Activated CD8-positive, alpha-beta memory T cell treated with anti-CD3 and anti-CD28 coated beads, Interleukin-2, amount 10 ng/mL, durations not matched to agents 7 days and 5 days (primary cell): ENCODE measurements at places on chromosomes 6 and 20. TPM values are rescaled to one million over a fixed set of nuclear protein-coding genes. Genes with fewer than 3 reads are reported as not detected.

DNA sequence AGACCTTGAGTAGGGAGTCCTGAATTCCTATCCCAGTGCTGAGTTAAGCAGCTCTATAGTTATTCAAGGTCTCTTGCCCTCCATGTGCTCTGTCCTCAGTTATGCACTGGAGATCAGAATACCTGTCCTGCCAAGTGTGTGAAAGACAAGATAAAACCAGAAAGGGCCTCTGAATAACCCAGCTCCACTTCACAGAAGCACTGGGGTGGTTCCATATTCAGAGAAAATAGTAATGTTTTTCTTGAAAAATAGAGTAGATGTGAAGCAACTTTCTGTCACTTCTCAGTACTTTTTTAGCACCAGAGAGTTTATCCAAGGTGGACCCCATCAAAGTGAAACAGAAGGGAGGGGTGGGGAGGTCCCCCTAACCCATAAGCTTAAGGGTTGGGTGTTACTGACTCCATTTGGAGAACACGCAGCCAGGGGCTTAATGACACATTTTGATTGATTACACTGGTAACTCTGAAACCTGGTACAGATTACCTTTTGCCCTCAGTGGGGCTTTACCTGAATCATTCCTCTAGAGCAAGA is 509.8 kb upstream of the JARID2 start:
- H3K36me3 ChIP-seq = peaks cover 12% of the 10 kb centered on the region
- no peaks in the 10 kb centered on the region for H3K27me3 ChIP-seq
- peaks cover 59% of the 10 kb centered on the region for H3K4me1 ChIP-seq
- DNase-seq = no peak
- no peak overlapping the region for H3K4me3 ChIP-seq

- DNase-seq = no peak
- H3K27ac ChIP-seq = no peak overlapping the region
- peaks cover 10% of the 10 kb centered on the region for H3K4me1 ChIP-seq
- H3K36me3 ChIP-seq = no peaks in the 10 kb centered on the region
- H3K27me3 ChIP-seq = no peaks in the 10 kb centered on the region
- no peak overlapping the region for H3K4me3 ChIP-seq
Measured at GRCh38 chr20:32570401-32571190, 14.5 kb downstream of the NOL4L start.

DNA sequence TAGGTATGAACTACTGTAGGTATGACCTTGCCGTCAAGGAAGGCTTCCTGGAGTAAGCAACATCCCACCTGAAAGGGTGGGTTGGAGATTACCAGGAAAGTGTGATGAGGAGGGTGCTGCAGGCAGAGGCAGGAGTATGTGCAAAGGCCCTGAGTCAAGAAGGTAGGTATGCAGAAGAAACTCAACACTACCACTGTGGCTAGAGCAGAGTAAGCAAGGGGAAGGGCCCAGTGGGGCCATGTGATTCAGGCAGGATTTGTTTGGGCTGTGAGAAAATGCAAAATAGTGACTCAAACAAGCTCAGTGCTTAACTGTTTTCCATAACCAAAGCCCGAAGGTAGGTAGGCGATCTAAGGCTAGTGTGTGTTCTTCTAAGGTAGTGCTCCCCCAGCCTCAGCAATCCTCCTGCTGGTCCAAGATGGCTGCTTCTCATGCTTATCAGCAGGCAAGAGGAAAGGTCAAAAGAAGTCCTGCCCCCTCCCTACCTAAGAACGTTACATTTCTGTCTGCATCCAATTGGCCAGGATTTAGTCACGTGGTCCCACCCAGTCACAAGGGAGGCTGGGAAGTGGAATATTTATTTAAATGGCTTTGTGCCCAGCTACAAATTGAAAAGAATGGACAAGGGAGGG is 36.2 kb upstream of the HMGA1 start:
- peaks cover 7% of the 10 kb centered on the region for H3K27me3 ChIP-seq
- H3K36me3 ChIP-seq = no peaks in the 10 kb centered on the region
- H3K4me3 ChIP-seq = no peak overlapping the region
- no peak for DNase-seq
- H3K27ac ChIP-seq = no peak overlapping the region

XKR7 gene
- not detected for total RNA-seq

GRM1 gene
- not detected for total RNA-seq
